ENCODE measurements at places on chromosomes 6 and 20.

GRCh38 chr20:39222101-39222500 lies 260.0 kb downstream of the DHX35 start:
- no peak for DNase-seq

DNA sequence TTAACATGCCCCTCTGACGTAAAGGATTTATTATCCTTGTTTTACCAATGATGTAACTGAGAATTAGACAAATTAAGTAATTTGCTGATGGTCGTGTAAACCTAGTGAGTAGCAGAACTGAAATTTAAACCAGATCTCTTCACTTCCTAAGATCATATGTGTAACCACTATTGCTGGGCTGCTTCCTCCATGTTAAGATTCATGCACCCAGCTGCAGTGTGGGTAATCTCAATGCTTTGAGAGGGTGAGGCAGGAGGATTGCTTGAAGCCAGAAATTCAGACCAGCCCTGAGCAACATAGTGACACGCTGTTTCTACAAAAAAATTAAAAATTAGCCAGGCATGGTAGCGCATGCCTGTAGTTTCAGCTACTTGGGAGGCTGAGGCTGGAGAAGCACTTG lies 97.9 kb downstream of the L3MBTL3 start:
- DNase-seq = no peak

DNA sequence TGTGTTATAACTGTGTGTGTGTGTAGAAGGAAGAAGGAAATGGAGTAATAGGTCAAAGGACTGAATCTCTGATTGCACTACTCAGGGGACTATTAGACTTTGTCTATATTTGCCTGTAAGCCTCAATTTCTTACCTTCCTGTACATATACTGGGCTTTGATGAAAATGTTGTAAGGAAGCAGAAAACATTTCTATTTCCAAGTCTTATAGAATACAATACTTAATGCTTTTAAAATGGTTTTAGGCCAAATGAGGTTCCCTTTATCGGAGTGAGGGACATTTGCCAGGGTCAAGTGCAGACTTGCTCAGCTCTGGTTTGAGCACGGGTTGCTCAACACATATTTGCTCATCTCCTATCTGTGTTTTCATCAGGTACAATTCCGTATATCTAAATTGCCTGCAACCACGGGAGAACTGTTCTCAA lies 28.3 kb downstream of the MEP1A start:
- no peak for DNase-seq

DNA sequence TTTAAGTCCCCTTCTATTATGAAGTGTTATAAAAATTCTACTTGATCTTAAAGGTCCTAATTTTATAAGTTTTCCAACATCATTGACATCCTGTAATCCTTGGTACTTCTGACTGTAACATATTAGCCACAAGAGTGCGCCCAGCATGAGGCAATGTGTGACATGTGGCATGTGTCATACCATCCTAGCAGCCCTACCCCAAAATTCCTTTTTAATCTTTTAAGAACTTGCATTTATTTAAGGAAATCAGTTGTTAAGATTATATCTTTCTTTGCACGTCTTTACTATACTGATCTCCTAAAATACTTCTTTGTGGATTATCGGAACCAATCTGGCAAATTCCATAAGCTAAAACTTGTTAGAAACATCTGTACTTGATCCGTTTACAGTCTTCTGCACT lies 167.1 kb upstream of the SLC24A3 start:
- no peak for DNase-seq

DNA sequence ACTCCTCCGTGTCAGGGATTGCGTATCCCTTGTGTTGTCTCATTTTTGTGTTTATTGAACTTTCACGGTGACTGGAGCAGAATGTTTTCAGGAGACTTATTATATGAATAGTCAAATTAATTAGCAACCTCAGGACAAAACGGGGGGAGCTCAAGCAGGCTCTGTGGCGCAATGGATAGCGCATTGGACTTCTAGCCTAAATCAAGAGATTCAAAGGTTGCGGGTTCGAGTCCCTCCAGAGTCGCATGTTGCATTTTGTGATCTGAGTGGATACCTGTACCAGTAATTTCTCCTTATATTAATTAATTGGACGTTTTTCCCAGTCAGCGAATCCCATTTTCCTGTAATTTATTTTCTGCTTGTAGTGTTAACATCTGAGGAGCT lies 89.1 kb upstream of the ZNF184 start:
- DNase-seq = no peak

GRCh38 chr6:10184371-10185227 lies 230.3 kb downstream of the TFAP2A start:
- DNase-seq = no peak

DNA sequence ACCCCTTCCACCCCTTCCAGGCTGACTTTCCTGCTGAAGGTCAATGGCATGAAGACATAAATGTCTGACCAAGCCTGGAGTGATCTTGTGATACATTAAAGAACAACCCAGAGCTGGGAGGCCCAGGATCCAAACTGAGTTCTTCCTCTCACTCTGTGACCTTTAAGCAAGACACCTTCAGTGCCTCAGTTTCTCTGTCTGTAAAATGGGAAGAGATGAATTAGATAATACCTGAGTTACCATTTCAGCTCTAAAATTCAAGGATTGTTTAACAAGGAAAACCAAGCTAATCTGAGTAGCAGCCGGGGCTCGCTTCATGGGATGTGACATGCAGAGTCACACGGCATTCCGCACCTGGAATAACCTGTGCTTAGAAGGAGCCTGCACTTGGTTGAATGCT lies 7.0 kb upstream of the NFATC2 start:
- DNase-seq = no peak

DNA sequence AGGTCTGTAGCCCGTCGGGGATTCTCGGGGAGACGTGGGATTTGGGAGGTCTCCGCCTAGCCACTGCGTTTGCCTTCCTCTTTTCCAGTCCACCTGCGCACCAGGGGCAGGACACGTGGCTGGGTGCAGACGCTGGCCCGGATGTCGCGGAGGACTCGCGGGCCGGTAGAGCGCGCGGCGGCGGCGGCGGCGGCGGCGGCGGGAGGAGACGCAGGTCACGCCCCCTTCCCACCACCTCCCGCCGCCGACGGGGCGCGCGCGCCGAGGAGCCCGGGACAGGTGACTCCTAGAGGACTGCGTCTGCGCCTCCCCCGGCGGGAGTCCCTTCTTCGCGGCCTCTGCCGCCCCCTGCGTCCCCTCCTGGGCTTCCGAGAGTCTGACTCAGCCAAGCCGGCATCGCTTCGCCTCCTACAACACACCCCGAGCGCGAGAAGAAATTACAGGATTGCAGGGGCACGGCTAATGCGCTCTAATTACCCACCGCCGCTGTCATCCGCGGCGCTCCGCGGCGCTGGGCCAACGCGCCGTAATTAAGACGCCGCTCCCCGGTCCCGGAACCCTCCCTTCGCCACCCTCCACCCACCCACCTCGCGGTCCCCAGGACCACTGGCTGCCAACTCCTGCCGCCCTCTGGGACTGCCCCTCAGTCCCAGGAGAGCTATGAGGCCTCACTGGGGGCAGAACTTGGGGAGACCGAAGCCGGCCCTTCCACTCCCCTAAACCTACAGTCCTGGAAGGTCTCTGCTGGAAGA lies 124.5 kb downstream of the MRPL14 start:
- DNase-seq = no peak

- peak; percentile 73 for DNase-seq
Measured at GRCh38 chr6:21381331-21381963, 212.1 kb upstream of the SOX4 start.

- DNase-seq = no peak
Measured at GRCh38 chr6:6696867-6697531, 108.5 kb downstream of the LY86 start.

DNA sequence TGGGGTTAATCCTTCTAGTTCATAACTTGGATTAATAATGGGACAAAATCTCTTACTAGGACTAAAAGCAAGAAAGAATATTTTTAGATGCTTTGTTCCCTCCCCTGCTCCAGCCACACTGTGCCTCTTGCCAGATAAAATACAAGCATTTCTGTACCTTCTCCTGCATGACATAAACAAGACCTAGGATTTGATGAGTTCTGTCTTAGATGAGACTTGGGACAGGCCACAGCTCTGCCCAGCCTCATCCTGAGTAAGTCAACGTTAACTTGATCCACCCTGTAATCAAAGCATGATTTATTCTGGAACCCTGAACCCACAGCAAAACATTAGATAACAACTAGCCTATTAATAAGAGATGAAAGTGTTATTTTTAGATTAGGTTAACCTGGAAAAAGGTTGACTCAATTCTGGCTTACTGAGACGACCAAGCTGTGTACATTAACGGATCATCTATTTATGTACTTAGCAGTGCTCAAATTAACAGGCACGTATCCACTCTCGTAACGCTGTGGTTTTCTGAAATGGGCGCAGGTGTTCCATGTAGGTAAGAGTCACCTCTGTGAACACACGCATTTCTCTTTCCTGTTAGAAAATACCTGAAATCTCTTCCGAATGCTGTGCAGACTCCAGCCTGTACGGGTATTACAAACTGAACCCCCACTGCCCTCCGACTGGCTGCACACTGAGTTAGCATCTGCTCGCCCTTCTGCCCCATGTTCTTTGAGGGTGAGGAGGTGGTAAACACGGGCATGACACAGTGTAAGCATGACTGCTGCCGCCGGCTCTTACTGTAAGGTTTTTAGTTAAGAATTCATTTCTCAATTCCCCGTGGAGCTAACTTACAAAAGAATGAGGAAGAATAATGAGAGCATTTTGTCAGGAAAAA lies 132.1 kb upstream of the FOXQ1 start:
- peak; percentile 29 for DNase-seq

GRCh38 chr20:20712004-20712473 lies 405 bp downstream of the RALGAPA2 start:
- DNase-seq = no peak

DNA sequence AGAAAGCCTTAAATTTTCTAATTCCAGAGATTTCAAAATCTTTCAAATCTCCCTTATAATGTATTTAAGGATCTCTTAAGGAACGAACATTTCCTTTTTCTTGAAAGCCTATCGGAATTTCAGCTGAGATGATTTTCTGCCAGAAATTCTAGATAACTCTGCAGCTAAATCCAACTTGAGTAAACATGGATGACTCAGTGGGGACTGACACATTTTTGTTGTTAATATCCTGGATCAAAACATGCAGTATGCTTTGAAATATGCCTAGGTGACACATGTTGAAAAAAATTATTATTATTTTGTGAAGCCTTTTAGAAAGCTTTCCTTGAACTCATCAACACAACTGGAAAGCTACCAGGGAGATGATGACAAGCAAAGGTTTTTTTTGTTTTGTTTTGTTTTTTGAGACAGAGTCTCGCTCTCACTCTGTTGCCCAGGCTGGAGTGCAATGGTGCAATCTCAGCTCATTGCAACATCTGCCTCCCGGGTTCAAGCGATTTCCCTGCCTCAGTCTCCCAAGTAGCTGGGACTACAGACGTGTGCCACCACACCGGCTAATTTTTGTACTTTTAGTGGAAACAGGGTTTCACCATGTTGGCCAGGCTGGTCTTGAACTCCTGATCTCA lies 140.1 kb upstream of the SNX9 start:
- DNase-seq = no peak

DNA sequence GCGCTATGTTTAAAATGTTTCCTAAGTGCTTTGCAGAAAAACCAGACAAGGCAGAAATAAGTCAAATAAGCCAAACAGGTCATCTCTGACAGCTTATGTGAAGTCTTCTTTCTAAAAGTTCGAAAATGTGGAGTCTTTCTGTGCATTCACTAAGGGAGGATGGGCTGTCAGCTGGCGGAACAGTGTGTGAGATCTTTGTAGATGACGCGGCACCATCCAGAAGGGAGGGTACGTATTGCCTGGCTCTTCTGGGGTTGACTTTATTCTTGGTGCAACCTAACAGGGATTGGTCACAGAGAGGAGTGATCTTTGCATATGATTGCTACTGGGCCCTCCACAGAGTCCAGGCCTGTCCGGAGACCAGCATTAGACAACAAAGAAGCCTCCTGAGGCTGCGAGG lies 114.5 kb upstream of the EDN1 start:
- DNase-seq = no peak

GRCh38 chr20:48333707-48334106 lies 494.1 kb downstream of the PREX1 start:
- no peak for DNase-seq

DNA sequence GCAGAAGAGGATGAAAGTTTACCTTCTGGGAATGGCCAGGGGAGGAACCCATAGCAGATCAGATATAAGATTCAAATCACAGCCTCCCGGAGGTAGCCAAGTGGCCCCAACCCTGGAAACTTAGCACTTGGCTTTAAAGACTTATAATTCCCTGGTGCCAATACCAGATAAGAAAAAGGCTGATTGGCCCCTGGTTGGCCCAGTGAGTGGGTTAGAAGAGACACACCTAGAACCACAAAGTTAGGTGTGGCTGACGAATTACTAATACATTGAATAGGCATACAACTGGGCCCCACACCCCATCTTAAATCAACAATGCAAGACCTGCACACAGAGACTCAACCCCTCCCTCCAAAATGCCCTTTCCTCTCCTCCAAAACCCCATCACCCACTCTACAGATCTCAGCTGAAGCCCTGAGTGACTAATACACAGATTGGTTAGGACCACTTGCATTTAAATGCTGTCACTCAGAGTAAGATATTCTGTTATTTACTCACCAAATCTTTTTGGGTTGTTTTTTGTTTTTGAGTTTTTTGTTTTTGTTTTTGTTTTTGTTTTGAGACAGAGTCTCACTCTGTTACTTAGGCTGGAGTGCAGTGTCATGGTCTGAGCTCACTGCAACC lies 315.4 kb upstream of the JARID2 start:
- DNase-seq = no peak

DNA sequence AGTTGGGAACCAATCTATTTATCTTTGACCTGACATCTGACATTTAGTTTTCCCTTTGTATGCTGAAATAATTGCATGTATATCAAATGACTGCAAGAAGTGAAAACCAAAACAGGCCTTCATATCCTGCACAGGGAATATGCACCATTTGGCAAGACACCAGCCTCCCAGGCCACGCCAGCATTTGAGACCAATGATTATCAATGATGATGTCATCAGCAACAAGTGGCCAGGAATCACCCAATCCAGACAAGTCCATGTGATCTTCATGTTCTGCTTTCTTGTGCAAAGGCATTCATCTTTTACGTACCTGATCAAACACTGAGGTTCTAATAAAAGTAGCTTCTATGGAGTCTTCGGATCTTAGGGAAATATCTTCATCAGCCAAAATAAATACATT lies 107.4 kb upstream of the TENT5A start:
- DNase-seq = no peak

GRCh38 chr20:4513720-4514119 lies 208.0 kb upstream of the PRND start:
- no peak for DNase-seq

DNA sequence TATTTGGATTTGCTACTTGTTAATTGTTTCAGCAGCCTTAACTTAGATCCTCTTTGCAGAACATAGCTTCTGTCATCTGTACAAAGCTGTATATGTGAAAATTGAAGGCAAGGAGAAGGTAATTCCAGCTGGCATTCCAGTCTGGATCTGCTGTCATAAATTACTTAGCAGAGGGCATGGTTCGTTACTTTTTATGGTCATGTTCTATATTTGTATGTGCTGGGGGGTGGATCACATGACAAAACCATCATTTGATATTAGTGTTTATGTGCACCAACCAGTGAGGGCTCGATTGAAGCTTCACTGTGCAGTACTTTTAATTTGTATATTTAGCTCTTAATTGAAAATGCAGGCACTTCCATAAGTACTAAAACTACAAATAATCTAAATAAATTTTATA lies 80.2 kb downstream of the CAP2 start:
- no peak for DNase-seq

GRCh38 chr6:137259349-137259748 lies 40.2 kb upstream of the IFNGR1 start:
- DNase-seq = no peak

GRCh38 chr6:22808466-22808865 lies 239.1 kb downstream of the HDGFL1 start:
- no peak for DNase-seq

Data from cerebellar nuclear complex (tissue), 1 donor.